Ovary (tissue), 10 donors: ENCODE measurements at places on chromosomes 16 and 17. TPM values are rescaled to one million over a fixed set of nuclear protein-coding genes. Genes with fewer than 3 reads are reported as not detected.
A peak's percentile ranks its signal among the peaks of the same experiment; 100 is the strongest.

GRCh38 chr17:77391668-77392375 is 251.1 kb downstream of the SEC14L1 start:
- H3K4me3 ChIP-seq = no peak overlapping the region
- no peaks in the 10 kb centered on the region for H3K36me3 ChIP-seq
- no peak overlapping the region for H3K27ac ChIP-seq
- peaks cover 48% of the 10 kb centered on the region for H3K4me1 ChIP-seq

DNA sequence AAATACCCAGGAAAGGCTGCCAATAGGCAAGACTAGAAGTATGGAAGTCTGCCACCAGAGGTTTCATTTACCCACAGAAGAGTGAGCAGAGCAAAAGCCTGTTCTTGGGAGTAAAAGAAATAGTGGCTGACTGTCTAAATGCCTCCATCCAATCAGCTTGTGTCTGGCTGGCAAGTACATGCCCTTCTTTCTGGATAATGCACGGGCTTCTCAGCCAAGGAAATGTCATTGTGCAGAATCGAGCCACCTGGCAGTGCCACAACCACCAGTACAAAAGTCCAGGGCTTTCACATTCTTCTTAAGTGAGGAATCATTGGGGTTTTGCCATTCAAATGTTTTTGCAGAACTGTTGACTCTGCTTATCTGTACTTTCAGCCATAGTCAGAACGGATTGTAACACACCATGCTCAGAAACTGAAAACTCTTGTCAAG is 10.1 kb upstream of the ERCC4 start:
- H3K36me3 ChIP-seq = no peaks in the 10 kb centered on the region
- H3K27me3 ChIP-seq = no peaks in the 10 kb centered on the region
- H3K4me1 ChIP-seq = peaks cover 14% of the 10 kb centered on the region
- peak; percentile 77 for DNase-seq

DNA sequence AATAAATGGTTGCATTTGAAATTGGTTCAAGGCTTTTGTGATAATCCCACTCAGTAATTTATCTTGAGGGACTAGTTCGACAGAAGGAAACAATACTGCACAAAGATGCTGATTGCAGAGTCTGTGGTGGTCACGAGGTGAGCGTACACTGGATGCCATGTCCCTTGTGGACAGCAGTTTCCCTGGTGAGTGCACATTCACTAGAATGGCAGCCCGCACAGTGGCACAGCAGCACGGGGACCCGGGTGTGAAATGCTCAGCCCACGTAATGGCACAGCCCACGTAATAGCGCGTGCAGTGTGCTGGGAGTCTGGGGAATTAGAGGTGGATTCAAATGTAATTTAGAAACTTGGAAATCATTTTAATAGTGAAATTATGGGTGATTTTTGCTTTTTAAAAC is 154.0 kb downstream of the LGALS9B start:
- peaks cover 3% of the 10 kb centered on the region for H3K4me1 ChIP-seq
- no peaks in the 10 kb centered on the region for H3K27me3 ChIP-seq
- no peak overlapping the region for H3K4me3 ChIP-seq
- no peak overlapping the region for H3K27ac ChIP-seq

DNA sequence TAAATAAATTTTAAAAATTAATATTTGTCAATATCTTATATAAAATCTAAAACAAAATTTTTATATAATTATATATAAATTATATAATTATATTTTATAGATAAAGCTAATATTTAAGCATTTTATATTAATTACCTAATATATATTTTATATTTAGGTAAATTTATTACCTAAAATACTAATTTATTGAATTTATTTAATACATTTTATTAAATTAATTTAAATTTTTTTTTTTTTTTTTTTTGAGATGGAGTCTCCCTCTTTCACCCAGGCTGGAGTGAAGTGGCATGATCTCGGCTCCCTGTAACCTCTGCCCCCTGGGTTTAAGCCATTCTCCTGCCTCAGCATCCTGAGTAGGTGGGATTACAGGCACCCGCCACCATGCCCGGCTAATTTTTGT is 22.4 kb downstream of the ATAD5 start:
- no peaks in the 10 kb centered on the region for H3K36me3 ChIP-seq
- H3K4me3 ChIP-seq = no peak overlapping the region
- no peak overlapping the region for H3K27ac ChIP-seq
- no peak for DNase-seq
- no peaks in the 10 kb centered on the region for H3K4me1 ChIP-seq

CNTNAP1 gene
- 5.8 TPM for total RNA-seq

- H3K4me1 ChIP-seq = peaks cover 15% of the 10 kb centered on the region
- no peak overlapping the region for H3K27ac ChIP-seq
- no peak for DNase-seq
- H3K36me3 ChIP-seq = no peaks in the 10 kb centered on the region
- no peaks in the 10 kb centered on the region for H3K27me3 ChIP-seq
- no peak overlapping the region for H3K4me3 ChIP-seq
Observed at GRCh38 chr17:34255841-34256240, 756 bp downstream of the CCL2 start.
